Fibroblast of skin of right quadriceps (primary cell): ENCODE measurements at places on chromosomes 7 and 10.

DNA sequence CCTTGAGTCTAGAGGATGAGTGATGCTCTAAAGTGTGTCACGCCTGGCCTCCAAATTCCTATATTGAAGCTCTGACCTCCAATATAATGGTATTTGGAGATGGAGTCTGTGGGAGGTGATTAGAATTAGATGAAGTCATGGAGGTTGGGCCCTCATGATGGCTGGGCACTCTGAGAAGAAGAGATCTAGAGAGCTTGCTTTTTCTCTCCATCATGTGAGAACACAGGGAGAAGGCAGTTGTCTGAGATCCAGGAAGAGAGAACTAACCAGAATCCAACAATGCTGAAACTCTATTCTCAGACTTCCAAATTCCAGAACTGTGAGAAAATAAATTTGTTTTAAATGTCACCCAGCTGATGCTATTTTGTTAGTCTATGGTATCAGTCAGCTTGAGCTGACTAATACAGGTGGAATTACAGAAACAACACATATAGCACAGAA lies 15.1 kb downstream of the RNF216 start:
- DNase-seq = peak; percentile 72

DNA sequence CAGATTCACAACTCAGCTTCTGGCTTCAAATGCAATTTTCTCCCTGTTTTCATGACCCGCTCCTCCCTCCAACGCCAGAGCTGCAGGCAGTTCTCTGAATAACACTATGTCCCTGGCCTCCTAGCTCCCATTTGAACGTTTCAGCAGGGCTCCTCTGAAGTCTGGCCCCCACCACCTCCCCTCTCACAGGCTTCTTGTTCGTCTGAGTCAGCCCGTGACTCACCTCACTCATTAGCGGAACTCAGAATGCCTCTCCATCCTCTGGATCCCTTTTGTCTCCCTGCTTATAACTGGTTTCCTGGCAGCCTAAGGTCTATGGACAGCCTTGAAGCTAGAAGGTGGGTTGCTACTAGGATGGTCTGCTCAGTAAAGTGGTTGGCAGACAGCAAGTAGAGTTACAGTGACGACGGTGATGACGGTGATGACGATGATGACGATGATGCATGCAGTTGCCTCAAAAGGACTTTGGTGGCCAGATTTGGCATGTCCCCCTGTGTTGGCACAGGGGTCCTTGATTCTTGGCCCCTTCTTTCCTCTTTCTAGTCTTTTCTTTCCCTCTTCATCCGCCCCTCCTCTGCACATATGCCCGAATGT lies 83.3 kb upstream of the MKLN1 start:
- peak; percentile 95 for DNase-seq

- DNase-seq = no peak
Measured at GRCh38 chr10:70363292-70363691, 19.1 kb downstream of the LRRC20 start.

- DNase-seq = no peak
Measured at GRCh38 chr10:102262744-102263370, 17.5 kb downstream of the GBF1 start.

- peak; percentile 13 for DNase-seq
Measured at GRCh38 chr10:107409522-107409921, 245.0 kb upstream of the SORCS1 start.

GRCh38 chr7:25216837-25217236 lies 11.4 kb downstream of the NPVF start:
- peak; percentile 32 for DNase-seq

GRCh38 chr7:128203710-128204214 lies 37.3 kb upstream of the LEP start:
- DNase-seq = peak; percentile 6

DNA sequence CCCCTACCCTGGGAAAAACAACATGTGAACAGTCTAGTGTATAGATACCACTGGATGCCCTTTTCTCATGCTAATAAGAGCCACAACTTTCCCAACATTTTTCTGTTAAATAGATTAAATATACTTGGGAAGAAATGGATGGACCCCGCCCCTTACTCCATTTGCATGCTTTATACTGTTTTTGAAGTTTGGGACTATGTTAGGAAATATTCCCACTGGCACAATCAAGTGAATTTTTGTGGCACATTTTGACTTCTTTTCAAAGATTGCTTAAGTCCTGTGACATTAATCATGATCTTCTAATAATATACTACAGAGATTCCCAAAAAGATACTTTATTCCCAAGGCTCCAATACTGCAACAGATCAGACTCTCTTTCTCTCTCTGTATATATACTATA lies 216.6 kb downstream of the TWIST1 start:
- DNase-seq = peak; percentile 71

DNA sequence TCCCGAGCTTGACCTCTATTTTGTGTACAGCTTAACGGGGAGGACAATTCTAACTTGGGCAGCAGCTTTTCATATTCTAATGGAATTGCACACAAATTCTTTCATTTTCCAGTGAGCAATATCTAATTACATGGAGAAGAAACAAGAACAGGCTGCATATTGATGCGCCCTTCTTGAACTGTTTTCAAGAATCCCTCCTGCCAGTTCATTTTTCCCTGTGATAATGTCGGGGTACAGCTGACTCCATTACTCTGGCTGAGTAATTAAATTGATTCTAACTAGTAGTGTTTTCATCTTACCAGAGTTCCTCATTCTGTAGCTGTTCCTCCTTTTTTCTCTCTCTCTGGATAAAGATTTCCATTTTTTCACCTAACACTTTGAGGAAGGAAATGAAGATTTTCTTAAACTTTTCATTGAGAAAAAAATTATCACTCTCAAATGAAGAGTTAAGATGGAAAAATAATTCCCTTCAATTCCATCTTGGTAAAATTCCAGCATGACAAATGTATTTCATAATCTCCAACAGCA lies 190.9 kb downstream of the FANK1 start:
- no peak for DNase-seq
